Naive thymus-derived CD4-positive, alpha-beta T cell (primary cell): ENCODE measurements at places on chromosomes 7 and 10. TPM values are rescaled to one million over a fixed set of nuclear protein-coding genes. Genes with fewer than 3 reads are reported as not detected.

GRCh38 chr10:14180911-14181566 lies 149.7 kb downstream of the FRMD4A start:
- DNase-seq: no peak

DNA sequence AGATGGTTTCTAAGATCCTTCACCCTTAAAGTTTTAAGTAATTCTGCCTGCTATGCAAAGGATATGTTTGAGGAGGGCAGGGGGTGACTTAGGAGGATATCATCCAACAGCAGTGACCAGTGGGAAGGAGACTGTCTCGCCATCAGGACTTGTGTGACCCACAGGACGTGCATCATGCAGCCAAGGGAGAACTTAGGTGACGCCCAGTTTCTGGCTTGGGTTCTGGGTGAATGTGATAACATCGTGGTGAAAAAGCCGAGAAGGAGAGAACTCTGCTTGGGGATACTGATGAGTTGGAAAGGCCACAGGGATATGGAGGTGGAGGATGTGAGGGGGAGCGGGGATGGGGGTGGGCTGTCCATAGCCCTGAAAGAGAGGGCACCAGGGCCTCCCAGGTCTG lies 3.8 kb downstream of the WIPI2 start:
- DNase-seq: no peak

- DNase-seq: no peak
Measured at GRCh38 chr7:44386139-44386913, 60.9 kb upstream of the CAMK2B start.

DNA sequence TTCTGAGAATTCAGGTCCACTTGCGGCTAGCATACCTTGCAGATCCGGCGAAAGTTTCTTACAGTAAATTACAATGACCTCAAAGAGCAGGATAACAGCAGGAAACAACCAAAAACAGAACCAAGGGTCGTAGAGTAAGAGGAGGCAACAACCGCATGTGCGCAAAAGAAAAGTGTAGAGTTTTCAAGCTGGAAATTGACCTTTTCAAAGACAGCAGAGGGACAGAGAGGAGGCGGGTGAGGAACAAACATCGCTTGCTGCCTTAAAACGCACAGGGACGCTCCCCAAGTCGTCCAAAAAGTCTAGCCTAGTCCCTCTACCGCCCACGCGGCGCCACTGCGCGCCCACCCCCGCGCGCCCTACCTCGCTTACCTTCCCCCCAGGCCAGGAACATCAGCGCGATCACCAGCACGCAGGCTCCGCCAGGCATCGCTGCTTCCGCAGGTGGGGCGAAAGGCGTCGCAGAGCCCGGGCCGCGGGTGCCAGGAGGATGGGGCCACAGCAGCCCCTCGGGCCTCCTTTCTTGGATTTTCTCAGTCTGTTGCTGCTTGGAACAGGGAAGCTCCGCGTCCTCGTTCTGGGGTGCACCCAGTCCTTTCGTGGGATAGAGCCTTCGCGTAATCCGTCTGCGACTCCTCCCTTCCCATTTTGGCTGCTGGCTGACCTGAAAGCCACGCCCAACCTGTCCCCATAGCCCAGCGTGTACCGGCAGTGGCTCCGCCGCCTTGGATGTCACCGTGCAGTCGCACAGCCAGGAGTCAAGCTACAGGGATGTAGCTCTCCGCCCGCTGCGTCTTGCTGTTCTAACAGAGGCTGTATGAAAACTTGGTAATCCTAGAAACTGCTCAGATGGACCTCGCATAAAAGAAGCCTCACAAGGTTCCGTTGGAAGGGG lies at the start of gene VWDE:
VWDE (minus strand) TSS at position 579 of the 895 bp plus-strand sequence; CDS start at position 430, 149 bp downstream.
- peak; percentile 54 for DNase-seq

- no peak for DNase-seq
Measured at GRCh38 chr7:70052691-70053090, 454.4 kb downstream of the AUTS2 start.

- no peak for DNase-seq
Measured at GRCh38 chr10:125721035-125721434, 1.5 kb downstream of the EDRF1 start.

DNA sequence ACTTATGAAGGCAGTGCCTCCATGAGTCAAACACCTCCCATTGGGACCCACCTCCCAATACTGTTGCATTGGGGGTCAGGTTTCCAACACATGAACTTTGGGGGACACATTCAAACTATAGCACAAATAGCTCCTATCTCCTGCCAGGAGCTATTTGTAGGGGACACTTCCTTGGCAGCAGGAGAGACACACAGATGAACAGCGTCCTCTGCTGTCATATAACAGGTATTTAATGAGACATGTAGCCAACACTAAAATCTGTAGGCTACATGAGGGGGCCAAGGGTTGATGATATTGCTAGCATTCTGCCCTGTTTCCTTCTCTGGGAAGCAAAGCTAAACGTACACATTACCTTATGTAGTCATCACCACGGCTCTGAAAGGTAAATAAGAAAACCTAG lies 2.6 kb upstream of the GPR26 start:
- DNase-seq: no peak

- no peak for DNase-seq
Measured at GRCh38 chr7:3914051-3914775, 613.2 kb downstream of the SDK1 start.

DNA sequence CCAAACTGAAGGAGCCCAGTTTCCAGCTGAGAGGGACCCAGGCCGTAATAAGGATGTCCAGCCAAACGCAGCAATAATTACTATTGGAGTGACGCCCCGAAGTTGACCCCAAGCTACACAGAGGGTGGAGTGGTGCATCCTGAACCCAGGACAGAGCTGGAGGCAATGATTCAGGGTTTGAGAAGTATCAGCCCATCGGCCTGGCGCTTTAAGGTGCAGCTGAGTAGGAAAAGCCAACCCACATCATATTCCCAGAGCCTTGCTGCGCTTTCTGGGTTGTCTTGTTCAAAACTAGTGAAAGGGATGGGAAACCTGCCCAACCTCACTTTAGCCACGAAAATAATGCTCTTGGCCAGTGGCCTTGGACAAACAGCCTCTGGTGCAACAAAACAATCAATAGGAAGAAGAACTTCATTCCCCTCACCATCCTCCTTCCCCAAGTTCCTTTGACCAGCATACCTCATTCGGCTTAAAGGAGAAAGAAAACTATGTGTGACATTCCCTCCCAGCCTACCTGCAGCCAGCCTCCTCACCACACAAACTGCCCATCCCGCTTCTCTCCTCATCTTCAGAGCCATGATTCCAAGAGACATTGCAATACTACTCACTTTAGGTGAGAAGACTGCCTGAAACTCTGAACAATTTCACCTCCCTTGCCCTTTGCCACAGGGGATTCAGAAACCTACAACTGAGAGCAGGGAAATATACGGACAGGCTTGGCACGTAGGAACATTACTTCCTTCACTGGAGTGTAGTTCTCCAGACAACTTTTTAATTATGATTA lies 217.2 kb upstream of the MKLN1 start:
- DNase-seq: no peak

- no peak for DNase-seq
Measured at GRCh38 chr10:99084161-99084560, 151.5 kb downstream of the HPSE2 start.

DNA sequence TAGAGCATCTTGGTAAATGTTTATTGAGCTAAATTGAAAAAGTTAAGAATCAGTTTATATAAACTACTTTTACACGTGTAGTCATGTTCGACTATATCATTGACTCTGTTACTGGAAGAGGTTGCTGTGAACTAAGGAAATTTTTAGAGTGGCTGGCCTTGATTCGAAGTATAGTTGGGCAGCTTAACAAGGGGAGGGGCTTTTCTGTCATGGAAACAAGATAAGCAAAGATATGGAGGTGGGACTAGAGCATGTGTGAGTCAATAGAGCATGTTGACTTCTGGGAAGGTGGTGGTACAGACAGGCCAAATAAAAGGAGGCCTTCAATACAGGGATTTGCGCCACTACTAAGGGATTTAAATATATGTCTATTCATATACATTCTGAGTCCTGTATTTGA lies 7.6 kb downstream of the ATP5F1C start:
- no peak for DNase-seq

GRCh38 chr7:36306222-36306621 lies 83.4 kb upstream of the ANLN start:
- no peak for DNase-seq

DNA sequence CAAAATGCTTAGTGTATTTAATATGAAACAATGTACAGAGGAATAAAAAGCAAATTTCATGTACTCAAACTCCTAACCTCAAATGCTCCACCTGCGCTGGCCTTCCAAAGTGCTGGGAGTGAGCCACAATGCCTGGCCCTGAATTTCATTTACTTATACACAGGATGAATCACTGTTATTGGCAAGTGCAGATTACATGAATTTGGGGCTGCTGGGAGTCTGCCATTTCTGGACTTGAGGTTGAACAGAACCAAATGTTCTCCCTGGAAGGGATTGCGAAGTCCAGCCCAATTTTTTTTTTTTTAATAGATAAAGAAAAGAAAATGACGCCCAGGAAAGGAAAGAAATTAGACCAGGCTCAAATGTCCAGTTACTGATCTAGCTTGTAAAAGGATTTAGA lies 6.8 kb upstream of the CSTF2T start:
- no peak for DNase-seq

GRCh38 chr10:118734475-118734874 lies 20.3 kb downstream of the CACUL1 start:
- DNase-seq: no peak

DNA sequence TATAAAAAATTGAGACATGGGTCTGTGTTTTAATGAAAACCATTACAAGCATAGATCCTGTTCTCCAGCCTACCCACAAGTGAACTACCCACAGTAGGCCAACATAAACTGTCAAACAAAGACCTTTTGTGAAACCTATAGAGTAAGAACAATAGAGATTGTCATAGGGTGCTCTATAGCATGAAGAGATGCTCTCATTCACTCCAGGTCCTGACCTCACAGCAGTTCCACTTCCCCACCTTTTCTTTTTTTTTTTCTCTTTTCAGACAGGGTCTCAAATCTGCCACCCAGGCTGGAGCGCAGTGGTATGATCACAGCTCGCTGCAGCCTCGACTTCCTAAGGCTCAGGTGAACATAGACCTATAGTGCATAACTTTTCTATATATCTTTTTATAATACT lies 72.3 kb downstream of the CPEB3 start:
- no peak for DNase-seq

GRCh38 chr7:39937366-39938153 lies 12.5 kb upstream of the CDK13 start:
- DNase-seq: no peak

GRCh38 chr7:137546671-137547070 lies 203.1 kb upstream of the PTN start:
- DNase-seq: no peak

- DNase-seq: no peak
Measured at GRCh38 chr10:97129666-97130065, 56.1 kb downstream of the SLIT1 start.

DNA sequence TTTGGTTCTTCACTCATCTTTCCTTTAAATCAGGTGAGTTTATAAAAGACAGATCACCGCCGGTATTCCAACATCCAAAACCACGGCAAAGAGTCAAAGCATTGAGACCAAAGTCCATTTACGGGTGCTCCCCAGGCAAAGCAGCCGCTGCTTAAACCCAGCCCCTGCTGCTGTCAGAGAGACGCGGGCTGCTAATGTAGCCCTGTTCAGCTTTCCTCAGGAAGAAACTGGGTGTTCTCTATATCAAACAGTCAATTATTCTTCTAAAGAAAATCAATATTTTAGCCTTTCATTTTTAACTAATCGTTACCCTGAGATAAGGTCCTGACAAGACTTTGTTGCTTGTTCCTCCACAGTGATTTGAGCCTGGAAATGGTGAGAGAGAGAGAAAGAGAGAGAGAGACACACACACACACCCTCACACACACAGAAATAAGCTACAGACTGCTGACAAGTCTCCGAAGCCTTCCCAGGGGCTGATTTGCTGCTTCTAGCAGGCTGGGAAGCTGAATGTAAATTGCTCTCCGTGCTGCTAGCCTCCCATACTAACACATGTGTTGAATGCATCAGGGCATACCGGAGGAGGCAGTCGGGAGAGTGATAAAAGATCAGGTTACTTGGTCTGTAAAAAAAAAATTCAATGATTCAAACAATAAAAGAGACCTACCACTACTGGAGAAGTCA lies 183.0 kb upstream of the ANK3 start:
- DNase-seq: no peak

DNA sequence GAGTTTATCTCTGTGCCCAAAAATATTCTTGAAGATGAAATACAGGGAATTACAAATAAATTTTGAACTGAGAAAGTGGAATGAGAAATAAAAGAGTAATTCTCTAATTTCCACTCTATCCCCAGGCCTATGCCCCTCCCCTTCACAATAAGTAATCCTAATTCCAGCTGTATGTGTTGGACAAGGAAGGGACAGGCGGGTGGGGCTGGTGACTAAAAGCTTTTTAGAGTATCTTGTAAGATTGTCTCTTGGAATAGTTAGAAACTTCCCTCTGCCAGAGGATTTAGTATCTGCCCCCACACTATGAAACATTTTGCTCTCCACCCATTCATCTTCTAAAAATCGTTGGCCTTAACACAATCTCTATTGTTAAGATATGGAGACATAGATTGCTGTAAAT lies 199.2 kb downstream of the MBL2 start:
- no peak for DNase-seq

DNA sequence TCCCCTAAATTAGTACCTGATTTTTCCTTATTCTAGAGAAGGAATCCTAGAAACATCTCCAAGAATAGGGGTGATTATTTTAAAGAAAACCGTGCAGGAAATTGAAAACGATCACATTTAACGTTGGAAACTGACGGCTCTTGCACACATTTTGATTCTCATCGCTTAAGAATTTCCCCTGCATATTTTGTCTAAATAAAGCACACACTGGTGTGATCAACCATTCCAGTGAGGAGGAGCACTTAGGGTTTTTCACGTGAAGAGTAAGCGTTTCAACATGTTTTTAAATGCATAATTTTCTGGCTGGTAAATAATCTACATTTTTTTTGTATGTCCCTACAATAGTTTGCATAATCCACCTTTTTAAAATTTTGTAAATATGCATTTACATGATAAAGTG lies 229.7 kb upstream of the PFKP start:
- no peak for DNase-seq

- no peak for DNase-seq
Measured at GRCh38 chr10:57992321-57993077, 275.2 kb downstream of the IPMK start.

DNA sequence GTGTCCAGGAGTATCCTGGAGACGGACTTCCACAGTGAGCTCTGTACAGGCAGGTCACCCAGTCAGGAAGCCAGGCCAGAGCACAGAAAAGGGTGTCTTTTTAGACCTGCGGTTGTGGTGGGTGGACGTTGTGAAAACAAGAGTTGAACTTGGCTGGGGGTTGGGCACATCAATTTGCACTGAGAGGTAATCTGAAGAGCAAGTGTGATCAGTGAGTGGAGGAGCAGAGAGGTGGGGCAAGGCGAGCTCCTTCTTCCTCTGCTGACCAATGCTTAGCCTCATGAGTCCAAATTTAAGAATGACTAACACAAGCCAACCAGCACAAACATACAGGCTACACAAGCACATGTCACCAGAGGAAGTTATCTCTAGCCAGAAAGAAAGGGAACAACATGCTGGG lies 310.8 kb downstream of the TCERG1L start:
- no peak for DNase-seq

Gene APBB1IP
- 101 TPM for total RNA-seq

Gene HTR7
- total RNA-seq: 0.11 TPM

Gene SLC39A12
- not detected in 2 replicates for total RNA-seq

Gene TAS2R41
- total RNA-seq: not detected in 2 replicates

Gene MLXIPL
- not detected for total RNA-seq

Gene ZNF727
- 0.67 TPM for total RNA-seq

Gene OR6B1
- not detected for total RNA-seq

Gene SLC29A3
- 7.2 TPM for total RNA-seq

Gene CNPY1
- not detected for total RNA-seq

Gene CRHR2
- not detected for total RNA-seq

Gene AKR1C8
- total RNA-seq: 0.23 and 0.80 TPM in 2 replicates

Gene PPP2R2D
- total RNA-seq: 37.2 TPM

Gene FAM25G
- not detected in 2 replicates for total RNA-seq

Gene ABCB1
- total RNA-seq: 10.4 TPM

Gene IRF5
- 7.6 and 9.0 TPM in 2 replicates for total RNA-seq
